CD8-positive, alpha-beta T cell (primary cell): ENCODE measurements at places on chromosomes 6 and 20.

DNA sequence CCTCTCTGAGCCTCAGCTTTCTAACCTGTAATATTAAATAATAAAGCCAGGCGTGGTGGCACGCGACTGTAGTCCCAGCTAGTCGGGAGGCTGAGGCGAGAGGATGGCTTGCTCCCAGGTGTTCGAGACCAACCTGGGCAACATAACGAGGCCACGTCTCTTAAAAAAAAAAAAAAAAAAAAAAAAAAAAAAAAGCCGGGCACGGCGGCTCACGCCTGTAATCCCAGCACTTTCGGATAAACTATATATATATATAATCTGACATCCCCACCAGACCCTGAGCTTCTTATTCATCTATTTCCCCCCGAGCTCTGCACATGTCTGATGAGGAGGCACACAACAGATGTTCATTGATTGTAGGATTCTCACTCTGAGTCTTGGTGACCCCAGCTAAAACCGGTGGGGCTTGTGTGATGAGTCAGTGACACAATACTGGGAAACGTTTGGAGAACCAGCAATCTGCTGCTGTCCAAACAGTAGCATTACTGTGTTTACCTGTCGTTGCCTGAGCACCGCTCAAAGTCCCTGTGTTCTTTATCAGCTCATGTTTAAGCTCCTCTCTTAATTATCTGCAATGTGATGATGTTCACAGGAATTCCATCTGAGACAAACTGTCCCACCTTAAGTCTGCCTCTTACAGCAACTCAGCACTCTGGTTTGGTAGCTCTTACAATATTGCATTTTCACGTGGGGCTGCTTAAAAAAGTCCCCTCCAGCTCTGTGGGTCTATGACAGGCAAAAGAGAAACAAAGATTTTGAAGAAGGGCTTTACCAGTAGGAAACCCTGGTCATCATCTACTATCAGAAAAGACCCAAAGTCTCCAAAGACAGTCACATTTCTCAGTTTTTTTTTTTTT lies 1.0 kb upstream of the SPATA2 start:
- no peak for DNase-seq

DNA sequence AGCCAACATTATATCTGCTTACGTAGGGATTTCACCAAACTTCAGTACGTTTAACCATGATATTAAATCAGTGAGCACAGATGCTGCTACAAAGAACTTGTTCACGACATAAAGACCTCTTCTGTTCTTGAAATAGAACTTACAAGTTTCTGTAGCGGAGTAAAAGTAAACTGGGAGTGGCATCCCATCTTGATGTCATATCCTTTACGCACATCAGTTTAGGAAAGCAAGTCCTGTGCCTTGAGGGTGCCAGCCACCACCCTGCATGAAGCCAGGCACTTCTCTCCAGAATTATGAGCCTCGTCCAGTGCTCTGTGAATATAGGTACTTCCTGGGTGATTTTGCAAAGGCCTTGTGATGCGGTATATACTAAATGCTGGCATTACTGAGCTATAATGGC lies 122.6 kb downstream of the BTBD3 start:
- DNase-seq = no peak

DNA sequence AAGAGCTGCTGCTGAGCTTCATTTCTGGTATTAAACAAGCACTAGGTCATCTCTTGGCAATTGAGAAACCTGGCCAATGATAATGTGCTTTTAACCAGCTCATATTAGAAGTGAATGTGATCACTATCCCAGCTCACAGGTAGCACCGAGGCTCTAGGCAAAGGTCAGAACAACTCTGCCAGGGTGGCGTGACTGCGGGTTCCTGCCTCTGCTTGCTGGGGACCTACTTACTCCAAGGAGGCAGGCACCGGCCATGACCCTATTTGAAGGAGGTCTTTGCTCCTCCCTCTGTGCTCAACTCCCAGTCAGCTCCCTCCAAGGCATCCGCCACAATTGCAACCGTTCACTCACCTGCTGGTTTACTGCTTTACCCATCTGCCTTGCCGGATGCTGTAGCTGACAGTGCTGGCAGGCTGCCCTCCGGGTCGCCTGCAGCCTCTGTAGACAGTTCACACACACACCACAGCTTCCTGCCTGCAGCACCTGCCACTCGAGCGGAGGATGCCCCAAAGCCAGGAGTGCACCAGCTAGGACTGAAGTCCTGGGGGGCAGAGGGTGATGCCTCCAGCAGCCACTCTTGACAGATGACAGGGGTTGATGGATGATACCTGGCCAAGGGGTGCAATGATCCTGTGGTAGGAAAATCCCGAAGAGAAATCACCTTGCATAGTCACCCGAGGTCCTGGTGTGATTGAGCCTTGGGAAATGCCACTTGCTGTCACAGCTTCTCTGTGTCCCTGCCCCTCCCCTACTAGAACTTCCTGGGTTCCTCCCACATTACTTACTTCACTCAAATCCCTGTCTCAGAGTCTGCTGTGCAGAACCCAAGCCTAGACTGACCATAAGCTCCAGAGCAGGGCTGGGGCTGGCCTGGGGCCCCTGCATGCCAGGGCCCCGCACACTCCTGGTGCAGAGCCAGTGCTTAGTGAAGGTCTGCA lies 8.8 kb upstream of the VSX1 start:
- DNase-seq = peak; percentile 77

DNA sequence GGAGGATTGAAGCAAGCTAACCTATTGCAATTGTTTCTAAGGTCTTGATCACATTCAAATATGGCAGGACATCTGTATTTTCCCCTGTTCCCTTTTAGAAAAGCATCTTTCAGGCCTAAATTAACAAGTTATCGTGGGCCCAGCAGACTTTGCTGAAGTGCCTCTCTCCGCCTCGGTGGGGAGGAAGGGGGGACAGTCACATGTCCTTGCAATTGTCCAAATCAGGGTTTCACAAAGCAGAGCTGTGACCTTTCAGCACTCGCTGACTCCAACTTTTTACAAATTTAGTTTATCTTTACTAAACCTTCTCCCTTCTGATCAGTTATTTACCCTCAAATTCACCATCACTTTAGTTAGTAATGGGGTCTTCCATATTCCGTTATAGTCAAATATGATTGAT lies 74.4 kb upstream of the KCNK16 start:
- DNase-seq = no peak

DNA sequence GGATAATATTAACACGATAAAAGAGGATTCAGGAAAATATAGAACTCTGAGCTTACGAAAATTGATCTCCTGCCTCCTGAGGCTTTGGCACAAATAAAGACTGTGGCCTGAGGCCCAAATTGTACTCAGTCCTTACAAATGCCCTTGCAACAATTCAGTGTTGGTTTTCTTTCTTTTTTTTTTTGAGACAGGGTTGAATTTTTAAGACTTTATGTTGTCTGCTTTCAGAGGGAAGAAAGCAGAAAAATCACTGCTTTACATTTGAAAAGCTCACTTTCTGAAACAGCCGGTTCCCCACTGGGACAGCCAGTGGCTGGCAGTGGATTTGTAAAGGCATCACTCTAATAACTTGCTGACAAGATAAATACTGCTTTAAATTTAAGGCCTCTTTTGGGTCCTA lies 290.5 kb downstream of the SLC35F1 start:
- no peak for DNase-seq

DNA sequence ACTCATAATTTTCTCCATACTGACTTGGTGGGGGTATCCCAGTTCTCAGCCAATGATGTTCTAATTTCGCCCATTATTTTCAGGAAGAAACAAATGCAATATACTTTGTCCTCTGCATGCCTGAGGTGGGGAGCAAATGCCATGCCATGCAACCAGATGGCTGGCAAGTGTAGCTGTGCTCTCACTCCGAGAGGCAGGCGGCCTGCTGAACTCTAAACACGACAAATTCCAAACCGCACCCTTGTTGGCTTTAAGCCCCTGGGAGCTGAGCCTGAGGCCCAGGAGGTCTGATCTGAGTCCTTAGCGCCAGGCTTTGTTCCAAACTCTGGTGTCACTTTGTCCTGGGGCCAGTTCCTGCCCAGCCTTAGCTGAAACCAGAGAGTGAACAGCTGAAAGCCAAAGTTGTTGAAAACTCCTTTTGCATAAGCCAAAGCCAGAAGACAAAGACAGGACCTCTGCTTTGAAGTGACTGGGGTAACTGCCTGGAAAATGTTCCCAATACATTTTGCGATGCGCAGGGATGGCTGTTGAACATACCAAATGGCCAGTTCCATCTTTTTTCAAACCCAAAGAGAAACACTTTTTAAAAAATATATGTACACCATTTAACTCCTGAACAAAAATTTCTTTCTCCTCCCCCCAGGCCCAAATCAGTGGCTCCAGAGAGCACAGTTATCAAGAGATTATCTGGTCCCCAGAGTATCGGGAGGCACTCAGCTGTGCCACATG lies 46.2 kb downstream of the TTI1 start:
- no peak for DNase-seq

DNA sequence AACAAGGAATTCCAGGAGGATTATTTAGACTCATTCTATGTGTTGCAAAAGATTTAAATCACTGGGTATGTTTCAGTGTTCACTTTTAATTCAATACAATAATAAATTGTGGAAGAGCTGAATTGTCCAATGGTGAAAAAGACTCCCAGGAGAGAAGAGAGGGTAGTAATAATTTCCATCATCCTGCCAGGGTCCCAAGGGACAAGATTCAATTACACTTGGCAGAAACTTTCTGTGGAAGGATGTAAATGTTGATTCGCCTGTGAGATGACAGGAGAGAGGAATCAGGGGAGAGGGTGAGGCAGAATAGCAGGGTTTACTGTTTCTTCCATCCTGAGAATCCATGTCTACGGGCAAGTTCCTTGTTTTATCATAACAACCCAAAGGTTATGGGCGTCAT lies 342.7 kb downstream of the ESR1 start:
- no peak for DNase-seq

GRCh38 chr6:129317931-129318820 lies 391.8 kb downstream of the ARHGAP18 start:
- DNase-seq = no peak

DNA sequence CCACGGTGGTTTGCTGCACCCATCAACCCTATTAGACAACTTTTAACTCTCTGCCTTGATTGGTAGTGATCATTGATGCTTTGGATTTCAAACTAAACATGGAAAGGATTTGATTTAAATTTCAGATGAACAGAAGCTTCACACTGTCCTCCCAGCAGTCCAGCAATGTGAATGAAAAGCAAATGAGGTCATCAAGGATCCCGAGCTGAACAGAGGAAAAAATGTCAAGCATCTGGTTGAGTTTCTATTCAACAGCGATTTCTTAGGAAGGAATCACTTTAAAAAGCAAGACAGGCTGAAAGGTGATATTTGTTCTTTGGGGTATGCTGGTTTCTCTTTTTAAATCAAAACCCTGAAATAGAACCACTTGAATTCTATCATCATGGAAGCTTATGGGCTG lies 10.6 kb upstream of the SAMD3 start:
- DNase-seq = no peak

DNA sequence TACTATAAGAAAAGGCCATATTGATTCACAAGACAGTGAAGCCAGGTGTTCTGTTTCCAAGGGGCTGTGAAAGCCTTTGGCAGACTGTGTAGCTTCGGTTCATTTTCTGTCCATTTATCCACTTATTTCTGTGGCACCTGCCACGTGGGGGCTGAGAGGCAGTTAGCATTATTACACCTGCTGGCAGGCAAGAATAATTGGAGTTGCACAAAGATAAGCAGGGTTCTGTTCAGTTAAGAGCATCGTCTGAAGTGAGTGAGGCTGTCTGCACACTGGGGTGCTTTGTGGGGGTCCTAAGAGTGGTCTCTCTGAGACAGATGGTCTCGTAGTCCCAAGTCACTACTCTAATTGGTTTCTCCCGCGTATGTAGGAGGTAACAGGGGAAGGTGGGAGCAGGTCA lies 60.6 kb upstream of the CCN6 start:
- DNase-seq = no peak
